ENCODE measurements at places on chromosomes 4 and X.

- no peak for DNase-seq
Observed at GRCh38 chr4:140952717-140953116, 180.6 kb downstream of the RNF150 start.

GRCh38 chrX:15678339-15678738, 13.7 kb upstream of the CLTRN start:
- DNase-seq = no peak

DNA sequence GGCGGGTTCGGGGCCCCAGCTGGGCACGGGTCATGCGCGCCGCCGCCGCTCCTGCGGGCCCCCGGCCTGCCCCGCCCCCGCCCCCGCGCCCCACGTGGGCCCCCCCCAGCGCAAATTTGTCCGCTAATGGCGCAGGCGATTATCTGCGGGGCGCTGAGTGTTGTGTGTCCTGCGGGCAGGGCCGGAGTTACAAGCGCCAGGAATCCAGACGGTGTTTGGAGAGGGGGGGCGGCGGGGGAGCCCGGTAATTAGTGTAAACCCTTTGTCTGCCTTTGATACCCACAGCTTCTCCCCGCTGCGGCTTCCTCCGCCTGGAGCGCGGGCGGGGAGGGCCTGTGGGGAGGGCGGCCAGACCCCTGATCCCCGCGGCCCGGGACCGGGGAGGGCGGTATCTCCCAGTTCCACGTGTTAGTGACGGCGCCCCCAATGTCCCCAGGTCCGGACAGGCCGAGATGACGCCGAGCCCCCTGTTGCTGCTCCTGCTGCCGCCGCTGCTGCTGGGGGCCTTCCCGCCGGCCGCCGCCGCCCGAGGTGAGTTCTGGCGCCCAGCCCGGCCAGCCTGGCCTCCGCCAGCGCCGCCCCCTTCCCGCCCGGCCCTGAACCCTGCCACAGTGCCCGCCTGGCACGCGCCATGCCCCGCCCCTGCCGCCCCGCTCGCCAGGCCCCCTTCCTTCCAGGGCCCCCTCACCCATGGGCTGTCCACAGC, 761 bp downstream of the FGFRL1 start:
- DNase-seq = peak; percentile 38

GRCh38 chrX:5324546-5324945, 904.1 kb downstream of the NLGN4X start:
- DNase-seq = no peak

DNA sequence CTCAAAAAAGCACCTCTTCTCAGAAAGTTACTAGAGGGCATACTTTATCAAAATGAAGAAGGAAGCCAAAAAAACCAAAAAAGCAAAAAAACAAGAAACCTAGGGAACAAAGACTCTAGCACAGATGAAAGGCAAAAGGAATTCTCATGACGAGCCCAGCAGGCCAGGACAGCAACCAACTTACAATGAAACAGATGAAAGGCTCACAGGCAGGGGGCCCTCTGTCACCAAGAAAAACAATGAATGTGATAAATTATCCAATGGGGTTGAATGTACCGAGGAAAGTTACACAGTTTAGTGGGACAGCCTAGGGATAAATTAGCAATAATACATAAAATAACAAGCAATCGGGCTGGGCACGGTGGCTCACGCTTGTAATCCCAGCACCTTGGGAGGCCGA, 79.0 kb downstream of the GPR82 start:
- DNase-seq = no peak

GRCh38 chrX:44989995-44990770, 117.2 kb downstream of the KDM6A start:
- DNase-seq = no peak

- no peak for DNase-seq
Observed at GRCh38 chr4:55727746-55728145, 91.6 kb upstream of the NMU start.

DNA sequence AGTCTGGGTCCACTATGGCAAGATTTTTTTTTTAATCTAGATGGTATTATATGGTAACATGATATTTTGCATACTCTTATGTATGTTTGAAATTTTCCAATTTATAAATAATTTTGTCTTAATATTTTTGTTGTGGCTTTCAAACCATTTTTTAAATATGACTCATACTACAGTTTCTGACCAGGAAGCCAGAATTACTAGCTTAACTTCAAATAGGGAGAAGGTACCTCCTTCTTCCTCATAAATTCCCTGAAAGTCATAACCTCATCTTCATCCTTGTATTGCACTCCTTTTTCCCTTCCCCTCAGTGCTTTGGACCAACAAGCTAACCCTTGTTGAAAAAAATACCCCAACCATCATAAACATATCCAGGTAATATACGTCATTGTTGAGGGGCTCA, 21.6 kb downstream of the ARAP2 start:
- no peak for DNase-seq

GRCh38 chr4:40525752-40526598, 103.7 kb downstream of the RBM47 start:
- DNase-seq = no peak

- DNase-seq = no peak
Observed at GRCh38 chrX:34377645-34378044, 245.5 kb upstream of the FAM47A start.

DNA sequence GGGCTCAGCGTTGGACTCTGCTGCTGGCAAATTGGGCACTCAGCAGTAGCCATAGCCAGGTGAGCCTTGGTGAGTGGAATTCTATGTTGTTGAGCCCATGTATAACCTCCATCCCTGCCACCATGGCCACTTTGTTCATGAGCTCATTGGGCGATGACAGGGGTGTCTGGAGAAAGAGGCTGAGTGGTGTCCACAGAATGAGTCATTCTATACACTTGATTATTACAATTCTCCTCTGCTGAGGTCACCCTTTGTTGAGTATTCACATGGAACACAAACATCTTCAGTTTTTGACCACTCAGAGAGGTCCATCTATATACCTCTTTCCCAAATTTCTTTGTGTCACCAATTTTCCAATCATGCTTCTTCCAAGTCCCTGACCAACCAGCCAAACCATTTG, 1341.7 kb downstream of the PCDH7 start:
- DNase-seq = no peak

- DNase-seq = no peak
Observed at GRCh38 chr4:84995386-84995785, 28.9 kb upstream of the WDFY3 start.

DNA sequence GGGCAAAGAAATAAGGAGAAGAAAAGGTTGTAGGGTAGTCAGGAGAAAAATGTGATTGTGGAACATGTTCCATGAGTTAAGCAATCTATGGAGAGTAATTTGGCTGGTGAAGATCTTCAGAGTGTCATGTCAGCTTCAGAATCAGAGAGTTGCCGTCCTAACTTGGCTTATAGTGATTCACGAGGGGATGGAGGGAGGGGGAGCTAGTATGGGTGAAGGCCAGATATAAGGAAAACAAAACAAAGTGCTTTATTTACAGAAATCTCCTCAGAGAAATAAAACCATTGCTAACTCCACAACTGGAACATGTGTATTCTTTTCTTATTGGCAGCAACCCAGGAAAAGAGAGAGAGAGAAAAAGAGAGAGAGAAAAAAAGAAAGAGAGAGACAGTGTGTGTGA, 256.5 kb upstream of the NRK start:
- no peak for DNase-seq

- no peak for DNase-seq
Observed at GRCh38 chrX:15358533-15358932, 23.2 kb upstream of the PIGA start.

DNA sequence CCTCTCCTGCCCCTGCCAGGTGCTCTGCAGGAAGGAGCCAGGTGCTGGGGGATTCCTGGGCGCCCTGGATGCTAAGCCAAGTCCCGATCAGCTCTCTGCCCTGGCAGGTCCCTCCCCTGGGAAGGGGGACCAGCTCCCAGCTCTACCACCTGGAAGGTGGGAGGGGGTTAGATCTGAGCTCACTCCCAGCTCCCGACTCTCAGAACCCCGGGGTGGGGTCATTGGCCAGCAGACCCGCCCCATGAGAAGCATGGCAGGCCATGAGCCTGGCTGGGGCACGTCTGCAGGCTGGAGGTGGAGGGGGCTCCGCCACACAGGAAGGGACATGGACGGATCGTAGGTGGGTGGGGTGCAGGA, 83.4 kb upstream of the NKX1-1 start:
- DNase-seq = no peak

- no peak for DNase-seq
Observed at GRCh38 chrX:25561190-25561589, 545.4 kb upstream of the ARX start.

GRCh38 chr4:104334410-104334809, 160.3 kb downstream of the CXXC4 start:
- no peak for DNase-seq

- DNase-seq = no peak
Observed at GRCh38 chr4:99029852-99030251, 34.3 kb downstream of the METAP1 start.

DNA sequence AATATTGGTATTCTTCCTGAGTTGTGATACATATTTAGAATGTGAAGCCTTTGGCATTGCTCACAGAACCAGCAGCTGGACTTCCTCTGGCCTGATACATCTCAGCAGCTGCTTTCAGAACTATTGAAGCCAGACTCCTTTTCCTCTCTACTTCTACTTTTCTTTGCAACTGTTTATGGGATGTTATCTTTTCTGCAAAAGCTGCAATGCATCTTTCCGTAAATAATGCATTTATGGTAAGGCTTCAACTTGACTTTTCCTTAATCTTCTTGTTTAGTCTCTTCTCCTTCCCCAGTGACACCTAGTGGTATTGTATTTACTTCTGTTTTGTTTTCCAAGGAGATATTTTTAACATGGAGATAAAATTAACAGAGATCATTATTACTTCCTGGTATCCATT, 1548.7 kb downstream of the PCDH7 start:
- no peak for DNase-seq

GRCh38 chr4:116959045-116959444, 126.3 kb downstream of the TRAM1L1 start:
- no peak for DNase-seq

- DNase-seq = no peak
Observed at GRCh38 chr4:30380404-30380998, 339.7 kb upstream of the PCDH7 start.

GRCh38 chr4:52822972-52823701, 39.0 kb upstream of the RASL11B start:
- DNase-seq = no peak

- no peak for DNase-seq
Observed at GRCh38 chr4:75779105-75779757, 54.9 kb downstream of the USO1 start.

DNA sequence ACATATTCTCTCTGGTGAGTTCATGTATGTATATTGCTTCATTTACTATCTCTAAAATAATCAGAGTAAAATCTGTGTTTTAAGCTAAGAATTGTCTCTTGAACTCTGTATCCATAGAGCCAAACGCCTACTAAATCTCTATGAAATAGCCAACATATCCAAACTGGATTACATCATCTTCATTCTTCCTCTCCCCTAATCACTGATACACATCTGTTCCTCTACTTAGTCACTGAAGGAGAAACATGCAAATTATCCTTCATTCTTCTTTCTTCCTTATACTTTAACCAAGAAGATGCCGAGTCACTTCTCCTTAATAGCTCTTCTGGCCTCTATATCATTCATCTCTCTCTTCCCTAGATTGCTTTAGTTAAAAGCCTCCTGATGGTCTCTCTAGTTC, 630.4 kb upstream of the FTHL17 start:
- no peak for DNase-seq

DNA sequence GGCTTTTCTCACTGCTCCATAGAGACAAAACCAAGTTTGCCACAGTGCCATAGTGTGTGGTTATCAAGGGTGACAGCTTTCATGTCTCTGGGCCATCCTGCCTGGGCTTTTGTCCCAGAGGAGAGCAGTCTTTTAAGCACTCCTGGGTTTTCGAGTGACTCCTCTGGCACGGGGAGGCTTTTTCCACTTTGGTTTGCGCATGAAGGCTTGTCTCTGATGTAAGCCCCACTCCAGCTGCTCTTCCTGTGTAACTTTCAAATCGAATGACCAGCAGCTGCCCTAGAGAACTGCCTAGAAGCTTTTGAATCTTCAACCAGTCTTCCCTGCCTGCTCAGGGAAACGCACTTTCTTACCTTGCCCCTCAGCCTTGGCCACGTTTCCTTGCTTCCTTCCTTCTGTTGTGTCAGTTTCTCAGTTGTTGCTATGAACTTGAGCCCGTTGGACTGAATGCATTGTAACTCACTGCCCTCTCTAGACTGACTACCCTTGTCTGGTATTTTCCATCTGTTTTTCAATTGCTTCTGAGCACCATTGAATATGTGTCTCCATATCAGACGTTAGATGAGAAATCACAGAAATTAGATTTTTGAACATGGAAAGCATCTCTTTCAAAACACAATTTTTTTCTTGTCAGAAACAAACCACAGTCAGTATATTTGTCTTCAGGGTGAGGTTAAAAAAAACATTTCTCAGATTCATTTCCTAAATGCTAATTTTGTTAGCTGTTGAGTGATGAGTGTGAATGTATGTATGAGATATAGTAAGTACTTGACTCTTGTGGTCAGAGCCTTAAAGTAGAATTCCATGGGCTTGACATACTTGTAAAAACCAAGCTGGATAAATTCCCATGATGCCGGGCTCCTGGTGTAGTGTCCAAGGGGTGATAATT, 45.3 kb downstream of the SLC9A6 start:
- no peak for DNase-seq

DNA sequence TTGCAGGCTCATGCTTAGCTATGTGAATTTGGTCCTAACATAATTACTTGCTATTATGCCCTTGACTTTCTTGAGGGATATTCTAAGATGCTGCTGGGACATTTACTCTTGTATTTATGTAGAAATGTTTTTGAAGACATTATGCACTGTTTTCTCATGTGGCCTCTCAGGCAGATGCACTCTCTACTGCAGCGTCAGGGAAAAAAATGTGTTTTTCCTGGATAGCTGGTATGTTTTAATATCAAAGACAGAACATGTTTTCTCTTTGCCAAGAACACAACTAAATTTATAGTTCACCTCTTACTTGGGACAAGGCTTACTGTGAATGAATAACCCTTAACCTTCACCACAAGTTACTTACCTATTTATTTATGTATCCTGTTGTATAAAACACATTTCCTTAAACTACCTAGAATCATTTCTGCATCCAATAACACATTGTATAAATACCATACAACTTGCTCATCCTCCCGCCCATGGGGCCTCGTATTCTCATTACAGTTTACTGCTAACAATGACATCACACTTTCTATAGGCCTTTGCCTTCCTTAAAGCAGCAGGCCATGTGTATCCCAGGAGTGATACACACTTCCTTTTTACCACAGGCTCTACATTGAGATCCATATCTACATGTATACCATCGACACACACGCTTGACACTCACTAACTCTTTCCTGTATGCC, 178.7 kb downstream of the SLIT2 start:
- no peak for DNase-seq

DNA sequence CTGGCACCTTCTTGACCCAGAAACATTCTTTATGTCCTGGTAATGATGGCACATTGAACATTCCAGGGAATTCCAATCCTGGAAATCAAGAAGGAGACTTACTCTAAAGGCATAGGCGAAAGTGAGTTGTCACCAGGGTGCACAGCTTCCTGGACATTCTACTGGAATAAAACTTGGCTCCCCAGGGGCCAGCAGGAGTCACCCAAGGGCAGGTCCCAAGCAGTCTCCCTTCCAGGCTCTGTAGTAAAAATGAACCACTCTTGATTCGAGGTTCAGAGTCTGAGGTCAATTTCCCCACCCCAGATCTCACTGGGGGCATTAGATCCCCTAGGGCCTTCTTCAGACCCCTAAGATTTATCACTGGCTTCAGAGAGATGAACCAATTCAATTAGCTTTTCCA, 338.7 kb upstream of the GATB start:
- no peak for DNase-seq

- DNase-seq = no peak
Observed at GRCh38 chrX:18360867-18361266, 6.4 kb upstream of the SCML2 start.

GRCh38 chr4:175325230-175325629, 407.1 kb downstream of the ADAM29 start:
- DNase-seq = no peak

GRCh38 chr4:55445921-55446577, 50.3 kb downstream of the TMEM165 start:
- DNase-seq = no peak
